Neural progenitor cell (in vitro differentiated cells): ENCODE measurements at places on chromosomes 2 and 18. TPM values are rescaled to one million over a fixed set of nuclear protein-coding genes. Genes with fewer than 3 reads are reported as not detected.

The HOXD1 gene
- total RNA-seq: not detected in 2 replicates

The CCDC74B gene
- 8.8 and 13.8 TPM in 2 replicates for total RNA-seq

The NCKAP1 gene
- total RNA-seq: 119 and 164 TPM in 2 replicates

The SH3BP4 gene
- total RNA-seq: 50.4 and 53.4 TPM in 2 replicates

The SANBR gene
- total RNA-seq: 28.3 and 47.3 TPM in 2 replicates

The KCNF1 gene
- total RNA-seq: 0.15 TPM in 1 of 2 replicates, not detected in the other

DNA sequence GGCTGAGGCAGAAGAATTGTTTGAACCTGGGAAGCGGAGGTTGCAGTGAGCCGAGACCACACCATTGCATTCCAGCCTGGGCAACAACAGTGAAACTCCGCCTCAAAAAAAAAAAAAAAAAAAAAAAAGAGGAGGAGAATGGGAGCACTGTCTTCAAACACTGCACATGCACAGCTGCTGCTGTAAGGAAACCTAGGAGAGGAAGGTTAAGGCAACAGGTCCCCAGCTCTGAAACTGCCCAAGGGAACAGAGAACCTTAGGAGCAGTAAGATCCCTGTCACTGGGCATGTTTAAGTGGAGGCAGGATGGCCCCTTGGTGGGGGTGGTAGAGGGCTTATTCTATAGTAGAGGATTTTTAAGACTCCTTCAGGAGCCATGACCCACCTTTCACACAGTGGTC is 111.2 kb downstream of the CLIP4 start:
- no peak overlapping the region for H3K27ac ChIP-seq
- no peaks in the 10 kb centered on the region for H3K4me1 ChIP-seq
- H3K4me3 ChIP-seq: no peak overlapping the region
- no peaks in the 10 kb centered on the region for H3K36me3 ChIP-seq

DNA sequence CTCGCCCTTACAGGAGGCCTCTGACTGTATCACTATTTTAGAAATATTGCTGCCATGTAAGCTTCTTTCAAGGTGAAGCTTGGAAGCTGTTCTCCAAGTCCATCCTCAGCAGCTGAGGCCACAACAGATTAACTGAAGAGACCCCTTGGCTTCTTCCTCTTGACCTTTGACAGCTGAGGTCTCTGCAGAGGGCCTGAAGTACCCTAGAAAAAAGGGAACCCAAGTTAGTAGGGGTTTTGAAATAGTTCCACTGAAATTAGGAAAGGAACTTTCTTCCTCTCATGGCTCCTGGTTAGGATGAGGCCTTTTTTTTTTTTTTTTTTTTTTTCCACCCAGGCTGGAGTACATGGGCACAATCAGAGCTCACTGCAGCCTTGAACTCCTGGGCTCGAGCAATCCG is 15.5 kb upstream of the IHH start:
- H3K27me3 ChIP-seq: no peaks in the 10 kb centered on the region
- H3K4me3 ChIP-seq: no peak overlapping the region
- H3K27ac ChIP-seq: no peak overlapping the region
- H3K4me1 ChIP-seq: no peaks in the 10 kb centered on the region
- no peak for DNase-seq

DNA sequence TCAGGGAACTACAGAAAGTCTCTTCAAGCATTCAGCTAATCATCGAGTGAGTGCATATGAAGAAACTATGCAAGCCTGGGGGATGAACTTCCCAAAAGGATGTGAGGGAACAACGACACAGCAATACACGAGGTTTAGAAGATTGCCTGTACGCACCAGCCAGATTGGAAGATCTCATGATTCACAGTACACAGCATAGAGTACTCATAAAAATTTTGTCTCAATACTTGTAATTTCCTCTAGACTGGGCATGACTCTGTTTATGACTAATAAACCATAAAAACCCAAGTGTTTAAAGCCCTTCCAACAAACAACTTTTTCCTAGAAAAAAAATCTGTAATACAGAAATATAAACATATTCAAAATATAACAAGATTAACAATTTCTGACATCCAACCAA is 279.7 kb downstream of the KCNJ3 start:
- H3K27me3 ChIP-seq: no peaks in the 10 kb centered on the region
- no peaks in the 10 kb centered on the region for H3K36me3 ChIP-seq
- no peak for DNase-seq
- no peaks in the 10 kb centered on the region for H3K4me1 ChIP-seq

- H3K4me1 ChIP-seq: peaks cover 24% of the 10 kb centered on the region
- H3K27me3 ChIP-seq: peaks cover 25% of the 10 kb centered on the region
- DNase-seq: peak; percentile 27
- H3K36me3 ChIP-seq: no peaks in the 10 kb centered on the region
Observed at GRCh38 chr18:32469691-32470459, 807 bp downstream of the GAREM1 start.

- peaks cover 21% of the 10 kb centered on the region for H3K4me1 ChIP-seq
- no peaks in the 10 kb centered on the region for H3K27me3 ChIP-seq
- H3K36me3 ChIP-seq: peaks cover 4% of the 10 kb centered on the region
- peak; percentile 56 for DNase-seq
- peak overlapping the region; percentile 97 for H3K27ac ChIP-seq
- peak overlapping the region; percentile 89 for H3K4me3 ChIP-seq
Observed at GRCh38 chr2:206084870-206085741, 868 bp downstream of the INO80D start.

DNA sequence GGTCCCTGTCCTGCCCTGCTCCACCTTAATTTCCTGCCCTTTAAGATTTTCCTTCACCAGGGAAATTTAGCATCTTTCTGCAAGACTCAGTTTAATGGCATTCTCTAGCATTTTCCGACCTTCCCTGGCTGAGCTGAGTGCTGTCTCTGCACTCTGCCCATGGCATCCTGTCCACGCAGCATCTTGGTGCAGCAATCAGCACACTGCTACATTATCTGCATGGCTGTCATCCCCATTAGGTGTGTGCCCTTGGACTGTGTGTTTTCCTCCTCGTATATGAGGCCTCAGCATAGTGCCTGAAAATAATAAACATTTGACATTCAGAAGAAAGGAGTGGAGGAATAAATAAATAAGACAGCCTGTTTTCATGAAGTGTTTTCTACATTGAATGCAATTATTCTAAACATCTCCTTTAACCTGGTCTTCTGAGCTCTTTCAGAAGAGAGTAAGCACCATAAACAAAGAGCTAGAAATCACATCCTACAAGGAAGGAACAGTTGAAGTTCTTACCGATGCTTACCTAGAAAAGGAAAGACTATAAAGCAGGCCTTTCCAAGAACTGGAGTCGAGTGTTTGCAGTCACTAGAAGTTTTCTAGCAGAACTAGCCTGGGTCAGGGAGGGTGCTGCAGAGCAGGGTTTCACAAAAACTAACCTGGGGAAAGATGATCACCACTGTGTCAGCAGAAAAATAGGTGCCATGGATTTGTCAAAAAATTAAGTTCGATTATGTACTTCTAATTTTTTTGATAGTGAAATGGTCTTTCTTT is 131.4 kb upstream of the ITGB6 start:
- no peaks in the 10 kb centered on the region for H3K27me3 ChIP-seq
- H3K4me3 ChIP-seq: no peak overlapping the region
- DNase-seq: no peak
- H3K27ac ChIP-seq: no peak overlapping the region
- H3K4me1 ChIP-seq: peaks cover 35% of the 10 kb centered on the region
- no peaks in the 10 kb centered on the region for H3K36me3 ChIP-seq

GRCh38 chr2:236744281-236744705 is 174.7 kb downstream of the ACKR3 start:
- DNase-seq: no peak
- no peaks in the 10 kb centered on the region for H3K36me3 ChIP-seq
- no peak overlapping the region for H3K27ac ChIP-seq
- peaks cover 35% of the 10 kb centered on the region for H3K4me1 ChIP-seq
- no peaks in the 10 kb centered on the region for H3K27me3 ChIP-seq

DNA sequence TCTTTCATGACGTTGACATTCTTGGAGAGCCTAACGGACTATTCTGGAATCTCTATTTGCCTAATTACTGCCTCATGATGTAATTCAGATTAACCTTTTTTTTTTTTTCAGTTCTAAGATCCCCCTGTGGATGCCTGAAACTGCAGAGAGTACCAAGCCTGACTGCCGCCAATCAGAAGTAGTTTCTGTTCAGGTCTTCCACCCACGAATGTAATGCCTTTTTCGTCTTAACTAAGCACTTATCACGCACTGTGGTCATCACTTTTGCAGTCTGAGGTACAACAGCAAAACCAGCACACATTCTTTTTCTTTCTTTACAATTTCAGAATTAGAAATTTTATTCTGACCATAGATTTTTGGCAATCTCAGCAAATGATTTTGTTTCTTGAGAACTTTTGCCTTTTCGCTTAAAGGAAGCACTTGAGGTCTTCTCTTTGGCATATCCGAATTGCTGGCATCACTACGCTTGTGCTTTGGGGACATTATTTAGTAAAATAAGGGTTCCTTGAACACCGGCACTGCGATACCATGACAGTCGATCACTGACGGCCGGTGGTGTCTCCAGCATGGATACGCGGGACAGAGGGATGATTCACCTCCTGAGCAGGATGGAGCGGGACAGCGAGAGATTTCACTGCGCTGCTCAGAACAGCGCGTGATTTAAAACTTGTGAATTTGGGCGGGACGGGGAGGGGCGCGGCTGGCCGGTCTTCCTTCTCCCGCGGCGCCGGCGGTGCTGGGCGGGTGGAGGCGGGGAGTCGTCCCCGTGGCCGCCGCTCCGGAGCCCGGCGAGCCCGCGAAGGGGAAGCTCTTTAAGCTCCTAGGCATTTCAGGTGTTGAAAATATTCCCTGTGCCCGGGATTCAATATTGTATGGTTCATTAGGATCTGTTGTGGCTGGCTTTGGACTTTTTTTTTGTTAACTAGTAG is 32.0 kb upstream of the GPR55 start:
- no peaks in the 10 kb centered on the region for H3K36me3 ChIP-seq
- H3K27ac ChIP-seq: no peak overlapping the region
- peak; percentile 73 for DNase-seq
- peak overlapping the region; percentile 48 for H3K4me3 ChIP-seq

GRCh38 chr18:24631243-24632025 is 171.0 kb downstream of the HRH4 start:
- peaks cover 16% of the 10 kb centered on the region for H3K4me1 ChIP-seq
- no peaks in the 10 kb centered on the region for H3K36me3 ChIP-seq
- no peak overlapping the region for H3K4me3 ChIP-seq
- no peak overlapping the region for H3K27ac ChIP-seq

DNA sequence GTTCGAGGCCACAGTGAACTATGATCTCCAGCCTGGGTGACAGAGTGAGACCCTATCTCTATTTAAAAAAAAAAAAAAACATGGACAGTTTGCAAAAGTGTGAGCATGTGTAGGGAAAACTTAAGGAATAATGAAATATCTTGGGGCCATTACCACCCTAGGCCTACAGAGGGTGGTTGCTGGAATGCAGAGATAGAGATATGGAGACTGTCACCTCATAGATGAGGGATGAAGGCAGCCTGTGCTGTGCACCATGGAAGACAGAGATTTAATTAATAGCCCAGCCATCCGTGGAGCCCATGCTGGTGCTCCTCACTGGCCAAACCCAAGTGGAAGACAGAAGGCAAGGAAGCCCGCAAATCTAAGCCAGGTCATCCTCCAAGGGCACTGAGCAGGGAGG is 16.6 kb upstream of the CEP68 start:
- H3K4me3 ChIP-seq: no peak overlapping the region
- no peaks in the 10 kb centered on the region for H3K36me3 ChIP-seq
- no peak for DNase-seq

DNA sequence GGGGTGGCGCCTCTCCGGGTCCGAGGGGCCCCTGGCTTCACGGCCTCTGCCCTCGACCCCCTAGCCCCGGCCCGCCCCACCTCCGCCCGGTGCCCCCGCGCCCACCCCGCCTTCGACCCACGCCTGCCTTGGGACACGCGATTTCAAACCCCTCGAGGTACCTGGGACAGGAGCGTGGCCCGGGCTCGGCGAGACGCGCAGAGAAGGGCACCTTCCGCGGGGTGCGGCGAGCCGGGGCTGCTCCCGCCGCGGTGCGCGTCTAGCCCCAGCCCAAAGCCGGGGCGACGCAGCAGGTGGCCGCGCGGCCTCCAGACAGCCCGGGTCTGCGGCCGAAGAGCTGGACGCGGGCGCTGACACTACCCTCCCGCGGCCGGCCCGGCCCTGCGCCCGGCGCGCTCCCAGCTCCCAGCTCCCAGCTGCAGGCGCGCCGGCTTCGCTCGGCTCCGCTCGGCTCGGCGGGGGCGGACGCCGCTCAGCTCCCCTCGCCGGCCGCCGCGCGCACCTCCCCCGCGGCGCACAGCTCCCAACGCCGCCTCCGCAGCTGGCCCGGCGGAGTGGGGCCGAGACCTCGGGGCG is at the start of gene CRACDL:
TSS of gene CRACDL (minus strand) at position 449 of the 576 bp plus-strand sequence. CDS start 89,425 bp downstream, outside the sequence.
- H3K4me3 ChIP-seq: peak within 1 kb of the TSS; percentile 58
- H3K36me3 ChIP-seq: no peaks in the 10 kb centered on the region
- H3K4me1 ChIP-seq: peaks cover 9% of the 10 kb centered on the region
- no peak within 1 kb of the TSS for H3K27ac ChIP-seq
- DNase-seq: peak; percentile 83

DNA sequence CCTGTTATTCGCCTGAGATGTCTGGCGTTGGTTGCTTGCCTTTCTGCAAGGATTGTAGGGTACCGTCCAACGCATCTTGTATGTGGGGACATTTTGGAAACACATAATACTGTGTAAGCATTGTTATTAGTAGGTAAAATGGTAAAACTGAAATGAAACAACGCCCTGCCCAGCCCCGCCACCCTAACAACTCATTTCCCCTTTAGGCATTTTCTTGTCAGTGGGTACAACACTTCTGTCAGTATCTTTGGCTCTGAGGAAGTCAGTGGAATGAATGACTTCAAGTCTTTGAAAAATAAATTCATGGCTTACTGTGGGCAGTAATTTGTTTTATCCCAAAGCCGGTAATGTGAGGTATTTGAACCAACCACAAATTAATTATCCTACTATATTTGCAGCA is 86.0 kb downstream of the FMNL2 start:
- no peak overlapping the region for H3K4me3 ChIP-seq
- peaks cover 36% of the 10 kb centered on the region for H3K4me1 ChIP-seq
- DNase-seq: no peak
- H3K27me3 ChIP-seq: no peaks in the 10 kb centered on the region

DNA sequence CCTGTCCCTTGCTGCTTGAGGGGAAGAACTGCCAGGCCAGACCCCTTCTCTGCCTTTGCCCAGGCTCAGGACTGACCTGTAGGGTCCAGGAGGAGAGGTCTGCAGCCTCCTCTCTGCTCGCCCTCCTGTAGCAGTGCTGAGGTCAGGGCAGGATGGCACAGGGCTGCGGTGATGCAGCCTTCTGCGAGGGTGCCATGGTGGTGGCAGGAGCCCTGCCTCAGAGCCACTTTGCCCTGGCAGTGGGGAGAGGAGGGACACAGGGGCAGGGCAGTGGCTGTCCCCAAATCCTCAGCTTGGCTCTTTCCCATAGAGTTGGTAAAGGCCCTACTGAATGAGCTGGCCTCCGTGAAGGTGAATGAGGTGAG is 884 bp downstream of the PROM2 start:
- H3K27me3 ChIP-seq: no peaks in the 10 kb centered on the region
- no peaks in the 10 kb centered on the region for H3K36me3 ChIP-seq
- H3K4me3 ChIP-seq: no peak overlapping the region
- no peak overlapping the region for H3K27ac ChIP-seq

DNA sequence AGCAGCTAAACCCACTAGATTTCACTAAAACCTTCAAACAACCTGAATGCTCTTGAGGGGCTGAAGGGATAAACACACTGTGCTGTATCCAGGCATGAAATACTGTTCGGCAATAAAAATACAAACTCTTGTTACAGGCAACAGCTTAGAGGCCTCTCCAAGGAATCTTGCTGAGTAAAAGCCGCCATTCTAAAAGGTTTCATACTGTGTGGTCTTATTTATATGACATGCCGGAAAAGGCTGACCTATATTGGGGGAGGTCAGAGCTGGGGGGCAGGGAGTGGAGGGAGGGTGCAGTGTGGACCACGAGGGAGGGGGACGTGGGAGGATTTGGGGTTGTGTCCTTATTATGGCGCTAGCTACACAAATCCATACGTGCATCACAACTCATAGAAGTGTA is 136.2 kb downstream of the MBP start:
- no peak overlapping the region for H3K27ac ChIP-seq
- H3K27me3 ChIP-seq: no peaks in the 10 kb centered on the region
- peaks cover 29% of the 10 kb centered on the region for H3K4me1 ChIP-seq
- H3K36me3 ChIP-seq: no peaks in the 10 kb centered on the region
- no peak overlapping the region for H3K4me3 ChIP-seq
- no peak for DNase-seq
